Gastrocnemius medialis (tissue), 4 donors: ENCODE measurements at places on chromosomes 2 and 18. TPM values are rescaled to one million over a fixed set of nuclear protein-coding genes. Genes with fewer than 3 reads are reported as not detected.

The TCF23 gene
- not detected for total RNA-seq

The SLC14A1 gene
- total RNA-seq, result 6.5 TPM

The ZNF385B gene
- 13.1 TPM for total RNA-seq

The GNAL gene
- 4.4 TPM for total RNA-seq

The LRRC30 gene
- 3.9 TPM for total RNA-seq

The OR6B2 gene
- not detected for total RNA-seq

The PDE11A gene
- 4.1 TPM for total RNA-seq

The HPCAL1 gene
- total RNA-seq, result 45.5 TPM

The ARL5A gene
- total RNA-seq, result 61.8 TPM

The UGT1A5 gene
- total RNA-seq, result not detected

GRCh38 chr2:233810385-233810784 is 32.3 kb downstream of the MROH2A start:
- DNase-seq, result no peak

DNA sequence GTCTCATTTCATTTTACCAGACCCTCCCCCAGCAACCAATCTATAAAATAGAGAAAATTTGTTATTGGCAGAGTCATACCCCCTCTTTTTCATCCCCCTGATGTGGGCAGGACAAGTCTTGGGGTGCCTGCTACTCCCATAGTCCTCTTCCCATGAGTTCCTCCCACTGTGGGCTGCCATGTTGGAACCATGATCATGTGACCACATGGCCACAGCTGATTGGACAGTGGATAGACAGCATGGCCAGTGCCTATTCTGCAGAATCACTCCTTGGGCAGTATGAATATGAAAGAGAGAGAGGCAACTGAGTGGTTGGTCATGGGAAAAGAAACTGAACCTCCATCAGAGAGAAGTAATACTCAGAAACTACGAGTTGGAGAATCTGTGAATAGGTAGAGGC is 84.9 kb downstream of the PDCL3 start:
- DNase-seq, result no peak

GRCh38 chr2:84857566-84857965 is 23.3 kb downstream of the TRABD2A start:
- no peak for DNase-seq

DNA sequence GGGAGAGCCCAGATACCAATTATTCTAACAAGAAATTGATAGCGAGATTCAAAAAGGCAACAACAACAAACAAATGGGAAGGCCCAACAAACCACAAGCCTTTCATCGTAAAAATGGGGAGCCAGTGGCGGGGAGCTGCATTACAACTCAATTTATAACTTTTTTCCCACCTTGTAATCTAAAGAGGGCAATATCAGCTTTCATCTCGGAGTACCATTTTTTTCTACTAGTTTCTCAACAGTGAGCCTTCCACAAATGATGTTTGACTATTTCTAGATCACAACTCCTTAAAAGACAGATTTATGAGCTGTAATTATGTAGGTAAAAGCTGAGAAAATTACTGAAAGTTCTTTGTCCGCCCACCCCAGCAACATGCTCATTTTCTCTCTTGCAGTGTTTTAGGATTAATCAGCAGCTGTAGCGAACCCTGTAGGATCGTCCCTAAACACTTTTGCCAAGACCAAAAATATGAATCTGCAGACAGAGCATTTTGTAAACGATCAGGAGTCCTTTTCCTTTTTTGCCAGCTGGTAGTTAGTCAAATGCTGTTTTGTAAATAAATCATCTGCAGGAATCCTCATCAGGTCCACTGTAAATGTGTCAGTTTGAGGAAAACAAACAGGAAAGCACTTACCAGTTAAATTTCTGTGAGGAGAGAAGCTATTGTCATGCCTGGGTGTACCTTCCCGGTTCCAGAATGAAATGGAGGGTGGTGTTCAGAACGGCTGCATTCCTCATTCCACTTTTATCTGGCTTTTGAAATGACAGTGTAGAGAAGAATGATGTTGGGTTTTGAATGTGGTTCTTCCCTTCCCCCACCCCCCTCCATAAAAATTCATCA is 53.2 kb downstream of the EEF1B2 start:
- no peak for DNase-seq

- DNase-seq, result no peak
Measured at GRCh38 chr18:55300421-55300935, 287.5 kb downstream of the TCF4 start.

- DNase-seq, result no peak
Measured at GRCh38 chr2:73970850-73971471, 13.7 kb upstream of the TET3 start.

DNA sequence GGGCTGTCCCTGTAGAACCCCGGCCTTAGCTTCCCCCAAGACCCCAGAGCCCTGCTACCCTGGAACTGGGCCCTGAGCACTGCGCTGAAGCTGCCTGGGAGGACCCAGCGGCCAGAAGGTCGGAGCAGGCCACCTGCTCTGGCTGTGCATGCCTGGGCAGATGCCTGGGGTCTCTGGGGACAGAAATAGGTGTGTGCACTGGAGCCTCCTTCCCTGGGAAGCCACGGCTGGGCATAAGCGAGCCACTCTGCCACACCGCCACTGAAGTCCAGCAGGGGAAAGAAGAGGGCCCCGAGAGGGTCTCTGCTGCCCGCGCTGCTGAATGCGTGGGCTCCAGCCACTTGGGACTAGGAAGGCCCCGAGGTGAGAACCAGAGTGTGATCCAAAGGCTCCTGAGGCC is 6.7 kb downstream of the GBX2 start:
- no peak for DNase-seq

- no peak for DNase-seq
Measured at GRCh38 chr2:190582736-190583506, 48.4 kb upstream of the NEMP2 start.

DNA sequence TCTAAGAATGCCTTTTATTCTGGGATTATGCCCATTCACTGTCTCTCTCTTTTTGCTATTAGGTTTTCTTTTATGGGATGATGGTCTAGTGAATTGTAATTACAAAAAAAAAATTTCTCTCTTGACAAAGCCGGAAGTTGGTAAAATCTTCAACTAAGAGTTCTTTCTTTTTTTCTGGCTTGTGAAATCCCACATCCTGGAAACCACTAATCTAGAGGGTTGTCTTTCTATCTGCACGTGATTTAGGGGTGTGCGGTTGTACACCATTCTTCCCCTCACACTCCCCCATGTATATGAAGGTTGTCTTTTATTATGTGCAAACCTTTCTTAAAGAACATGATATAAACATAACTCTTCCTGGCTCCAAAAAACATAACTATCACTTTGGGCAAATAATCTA is 52.0 kb downstream of the GATA6 start:
- no peak for DNase-seq

DNA sequence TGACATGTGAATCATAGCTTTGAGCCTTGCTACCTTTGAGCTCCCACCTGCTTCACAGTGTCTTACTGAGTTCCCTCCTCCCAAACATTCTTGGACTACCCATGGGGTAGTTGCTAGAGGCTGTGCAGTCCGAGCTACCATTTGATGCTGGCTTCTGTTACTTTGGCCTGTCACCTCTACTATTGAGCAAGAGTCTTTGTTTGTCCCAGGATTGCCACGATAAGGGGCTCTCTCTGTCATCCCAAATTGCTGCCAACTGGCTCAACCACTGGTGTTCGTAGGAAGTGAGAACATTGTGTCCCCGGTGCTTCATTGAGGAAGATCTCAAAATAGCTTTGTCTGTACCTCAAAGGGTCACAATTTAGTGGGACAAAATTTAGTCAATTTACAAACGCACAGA is 59.1 kb upstream of the PAX8 start:
- peak; percentile 87 for DNase-seq

DNA sequence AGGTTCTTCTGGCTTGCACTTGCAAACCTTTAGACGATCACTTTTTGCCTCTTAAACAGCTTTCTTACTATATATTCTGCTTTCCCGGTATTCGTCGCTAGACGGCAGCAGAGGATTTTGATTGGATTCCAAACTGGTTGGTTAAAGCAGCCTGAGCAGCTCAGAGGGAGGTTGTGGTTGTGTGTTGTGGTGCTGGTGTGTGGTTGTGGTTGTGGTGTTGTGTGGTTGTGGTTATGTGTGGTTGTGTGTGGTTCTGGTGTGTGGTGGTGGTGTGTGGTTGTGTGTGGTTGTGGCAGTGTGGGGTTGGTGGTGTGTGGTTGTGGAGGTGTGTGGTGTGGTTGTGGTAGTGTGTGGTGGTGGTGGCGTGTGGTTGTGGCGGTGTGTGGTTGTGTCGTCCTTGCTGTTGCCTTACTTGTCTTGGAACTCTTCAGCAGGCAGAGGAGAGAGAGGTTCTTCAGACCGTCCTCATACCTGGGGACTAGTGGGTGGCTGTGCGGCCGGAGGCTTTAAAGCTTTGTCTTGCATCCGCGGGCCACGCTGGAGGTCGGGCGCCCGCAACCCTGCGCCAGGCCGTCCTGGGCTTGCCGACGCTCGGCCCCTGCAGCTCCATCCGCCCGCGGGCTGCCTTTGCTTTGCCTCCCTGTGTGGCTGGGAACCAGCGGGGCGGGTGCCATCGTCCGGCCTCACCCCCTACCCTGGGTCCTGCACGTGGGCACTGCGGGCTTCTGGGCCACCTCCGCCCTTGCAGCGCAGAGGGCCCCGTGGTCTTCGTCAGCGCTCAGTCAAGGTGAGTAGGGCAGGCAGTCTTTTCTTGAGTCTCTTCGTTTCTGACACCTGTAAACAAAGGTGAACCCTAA is 190.8 kb downstream of the ARHGAP28 start:
- DNase-seq, result no peak

GRCh38 chr2:236959876-236960275 is 125.8 kb upstream of the COPS8 start:
- DNase-seq, result no peak

DNA sequence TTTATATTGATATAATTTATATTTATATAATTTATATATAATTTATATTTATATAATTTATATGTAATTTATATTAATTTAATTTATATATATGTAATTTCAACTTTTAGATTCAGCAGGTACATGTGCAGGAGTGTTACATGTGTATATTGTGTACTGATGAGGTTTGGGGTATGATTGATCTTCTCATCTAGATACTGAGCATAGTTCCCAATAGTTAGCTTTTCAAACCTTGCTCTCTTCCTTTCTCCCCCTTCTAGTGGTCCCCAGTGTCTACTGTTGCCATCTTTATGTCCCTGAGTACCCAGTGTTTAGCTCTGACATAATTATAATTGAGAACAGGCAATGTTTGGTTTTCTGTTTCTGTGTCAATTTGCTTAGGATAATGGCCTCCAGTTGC is 1335.3 kb upstream of the CDH2 start:
- DNase-seq, result no peak

DNA sequence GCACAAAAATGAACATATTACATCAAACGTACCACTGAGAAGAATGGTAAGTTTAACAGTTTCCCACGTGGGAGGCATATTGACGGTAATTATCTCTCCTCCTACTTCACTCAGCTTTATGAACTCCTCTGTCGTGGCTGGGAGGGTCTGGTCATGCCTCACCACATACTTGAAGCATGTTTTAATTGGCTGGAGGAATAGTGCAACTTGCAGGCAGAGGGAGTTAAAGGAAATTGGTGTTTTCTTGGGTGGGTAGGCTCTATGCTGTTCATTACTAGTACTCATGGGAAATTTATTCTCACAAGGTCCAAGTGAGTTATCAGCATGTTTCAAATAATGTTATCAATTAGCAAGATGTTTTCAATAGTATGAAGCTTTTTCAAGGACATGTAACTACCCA is 767.0 kb downstream of the PLCL1 start:
- DNase-seq, result no peak

- peak; percentile 25 for DNase-seq
Measured at GRCh38 chr2:61538920-61539520, 864 bp upstream of the XPO1 start.

GRCh38 chr18:43279015-43279744 is 1.9 kb upstream of the SYT4 start:
- DNase-seq, result no peak
